Large intestine (tissue), 12 donors: ENCODE measurements at places on chromosomes 5 and 9. TPM values are rescaled to one million over a fixed set of nuclear protein-coding genes. Genes with fewer than 3 reads are reported as not detected.
A peak's percentile ranks its signal among the peaks of the same experiment; 100 is the strongest.

DNA sequence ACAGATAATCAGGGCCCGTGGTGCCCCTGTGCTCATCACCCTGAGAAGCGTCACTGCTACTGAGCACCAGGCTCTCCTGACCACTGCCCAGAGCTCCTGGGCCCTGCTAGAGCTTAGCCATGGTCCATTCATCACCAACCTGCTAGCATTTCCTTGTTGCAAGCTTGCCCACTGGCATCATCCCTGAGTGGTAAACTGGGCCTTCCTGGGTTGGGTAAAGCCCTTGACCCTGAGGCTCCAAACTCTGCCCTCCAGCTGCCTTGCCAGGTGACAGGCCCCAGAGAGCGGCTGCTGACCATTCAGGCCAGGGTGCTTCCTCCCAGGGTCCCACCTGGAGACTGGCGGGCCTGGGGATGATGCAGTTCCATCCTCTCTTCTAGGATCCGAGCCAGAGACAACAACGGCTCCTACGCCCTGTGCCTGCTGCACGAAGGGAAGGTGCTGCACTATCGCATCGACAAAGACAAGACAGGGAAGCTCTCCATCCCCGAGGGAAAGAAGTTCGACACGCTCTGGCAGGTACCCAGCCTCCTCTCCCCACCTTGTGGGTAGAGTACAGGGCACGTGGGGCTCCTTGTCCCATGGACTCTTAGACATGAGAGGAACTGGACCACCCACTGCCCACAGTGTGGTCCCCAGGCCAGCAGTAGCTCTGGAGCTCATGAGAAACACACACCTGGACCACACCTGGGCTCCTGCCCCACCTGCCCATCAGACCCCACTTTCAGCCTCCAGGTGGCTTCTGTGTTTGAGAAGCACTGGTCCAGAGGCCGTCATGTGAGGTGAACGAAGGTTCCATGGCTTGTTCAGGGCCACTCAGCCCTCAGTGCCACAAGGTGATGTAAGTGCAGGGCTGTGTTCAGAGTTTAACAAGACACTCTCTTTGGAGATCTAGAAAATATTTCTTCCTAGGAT lies 60.5 kb downstream of the SYK start:
- DNase-seq, result no peak

GRCh38 chr9:104177003-104177611 lies 83.0 kb downstream of the SMC2 start:
- DNase-seq, result no peak

- DNase-seq, result peak; percentile 55
Observed at GRCh38 chr5:117701062-117701461, 1126.4 kb upstream of the SEMA6A start.

DNA sequence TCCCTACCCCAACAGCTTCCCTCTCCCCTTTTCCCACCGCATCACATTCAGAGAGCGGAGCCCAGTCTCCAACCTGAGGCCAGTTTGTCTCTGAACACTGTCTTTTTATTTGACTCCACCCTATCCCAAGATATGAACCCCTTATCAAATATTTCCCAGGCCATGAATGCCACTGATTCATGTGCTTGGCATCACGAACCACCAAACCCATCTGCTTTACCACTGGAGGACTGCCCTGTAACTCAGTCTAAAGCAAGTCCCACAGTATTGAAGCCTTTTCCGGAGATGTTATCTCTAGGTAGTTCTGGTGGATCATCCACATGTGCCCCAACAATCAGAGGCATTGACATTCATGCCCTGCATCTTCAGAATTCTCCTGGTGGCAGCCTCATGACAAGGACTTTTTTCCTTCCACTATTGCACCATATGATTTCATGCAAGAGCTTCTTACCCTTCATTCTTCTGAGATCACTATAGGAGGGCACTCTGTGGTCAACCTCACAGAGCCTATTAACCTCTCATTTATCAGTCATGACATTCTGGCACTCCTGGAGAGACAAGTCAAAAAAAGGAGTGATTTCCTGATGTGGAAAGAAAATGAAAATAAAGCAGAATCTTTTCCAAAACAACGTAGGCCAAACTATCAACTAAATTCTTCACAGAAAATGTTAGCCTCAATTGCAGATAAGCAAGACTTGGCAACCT lies 12.3 kb upstream of the SPATA31D4 start:
- no peak for DNase-seq

DNA sequence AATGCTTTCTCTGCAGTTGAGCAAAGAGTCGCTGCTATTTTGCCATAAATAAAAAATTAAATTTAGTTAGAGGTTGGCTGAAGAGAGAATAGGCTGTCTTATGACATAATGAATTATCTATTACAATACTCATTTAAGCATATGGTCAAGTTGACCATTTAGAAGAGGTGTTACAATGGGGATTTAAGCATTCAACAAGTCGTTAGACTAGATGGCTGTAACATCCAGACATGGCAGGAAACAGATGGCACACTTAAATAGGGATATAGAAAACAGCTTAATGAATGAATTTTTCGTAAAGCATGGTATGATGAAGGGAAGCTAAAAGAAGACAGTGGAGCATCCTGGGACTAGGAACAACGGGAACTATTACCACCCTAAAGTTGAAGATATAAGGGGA lies 160.3 kb upstream of the PTPRD start:
- no peak for DNase-seq

- no peak for DNase-seq
Observed at GRCh38 chr5:43947935-43948334, 345.0 kb downstream of the NNT start.

GRCh38 chr9:72315089-72315509 lies 49.9 kb downstream of the ZFAND5 start:
- DNase-seq, result peak; percentile 53

DNA sequence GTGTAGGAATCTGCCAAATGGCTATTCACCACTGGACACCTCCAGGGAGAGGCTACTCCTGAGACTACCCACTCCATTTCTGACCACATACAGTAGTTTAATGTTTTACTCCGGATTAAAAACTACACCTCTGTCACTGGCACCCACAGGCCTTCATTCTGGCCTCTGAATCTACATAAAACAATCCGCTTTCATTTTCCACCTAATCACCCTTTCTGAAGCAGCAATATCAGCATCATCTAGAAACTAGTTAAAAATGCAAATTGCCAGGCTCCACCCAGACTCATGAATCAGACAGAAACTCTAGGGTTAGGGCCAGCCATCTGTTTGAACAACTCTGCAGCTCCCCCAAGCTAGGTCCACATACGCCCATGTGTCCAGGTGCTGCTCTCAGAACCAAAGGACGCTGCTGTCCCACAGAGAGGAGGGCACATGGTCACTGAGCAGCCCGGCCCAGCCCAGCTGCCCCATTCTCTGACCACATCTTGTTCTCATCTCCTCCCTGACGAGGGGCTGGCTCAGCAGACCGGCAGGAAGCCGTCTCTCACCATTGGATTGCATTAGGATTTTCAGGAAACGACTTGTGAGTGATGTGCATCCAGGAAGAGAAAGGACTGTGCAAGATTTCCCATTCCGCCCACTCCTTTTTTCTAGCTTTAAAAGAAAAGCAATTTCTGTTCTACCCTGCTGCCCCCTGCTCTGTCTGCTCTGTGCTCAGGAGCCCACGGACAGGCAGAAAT lies 34.7 kb downstream of the ADAM19 start:
- no peak for DNase-seq

DNA sequence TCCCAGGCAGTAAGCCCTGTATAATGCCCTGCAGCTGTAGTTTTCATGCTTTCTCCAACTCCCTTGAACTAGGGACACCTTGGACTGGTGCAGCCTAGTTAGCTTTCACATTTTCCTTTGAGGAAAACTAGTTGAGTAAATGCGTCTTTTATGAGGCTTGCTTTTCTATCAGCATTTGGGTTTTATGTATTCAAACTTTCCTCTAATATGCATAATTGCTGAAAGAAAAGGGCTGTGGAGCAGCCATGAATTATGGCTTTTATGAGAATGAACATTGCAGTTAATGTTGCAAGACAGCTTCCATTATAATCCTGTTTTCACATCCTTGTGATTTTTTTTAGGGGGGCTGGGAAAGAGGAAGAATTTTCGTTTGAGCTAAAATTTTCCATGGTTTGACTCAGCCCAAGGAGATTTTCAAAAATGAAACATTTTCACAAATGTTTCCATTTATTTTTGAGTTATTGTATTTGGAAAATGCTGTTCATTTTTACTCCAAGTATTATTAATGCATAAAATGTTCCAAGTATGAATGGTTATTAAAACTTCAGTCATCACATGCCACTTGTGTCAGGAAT lies 57.9 kb upstream of the PPP3R2 start:
- no peak for DNase-seq

DNA sequence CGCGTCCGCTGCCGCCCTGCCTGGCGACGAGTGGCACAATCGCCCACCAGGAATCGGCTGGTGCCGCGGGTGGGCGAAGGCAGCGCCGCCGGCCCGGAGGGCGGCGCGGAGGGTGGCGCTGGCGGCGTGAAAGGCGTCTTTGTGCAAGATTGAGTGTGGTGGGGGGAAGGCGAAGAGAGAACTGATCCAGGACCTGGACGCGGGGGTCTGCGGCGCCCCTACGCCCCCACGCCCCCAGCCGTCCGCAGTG lies 4.6 kb upstream of the RGMB start:
- DNase-seq, result no peak

DNA sequence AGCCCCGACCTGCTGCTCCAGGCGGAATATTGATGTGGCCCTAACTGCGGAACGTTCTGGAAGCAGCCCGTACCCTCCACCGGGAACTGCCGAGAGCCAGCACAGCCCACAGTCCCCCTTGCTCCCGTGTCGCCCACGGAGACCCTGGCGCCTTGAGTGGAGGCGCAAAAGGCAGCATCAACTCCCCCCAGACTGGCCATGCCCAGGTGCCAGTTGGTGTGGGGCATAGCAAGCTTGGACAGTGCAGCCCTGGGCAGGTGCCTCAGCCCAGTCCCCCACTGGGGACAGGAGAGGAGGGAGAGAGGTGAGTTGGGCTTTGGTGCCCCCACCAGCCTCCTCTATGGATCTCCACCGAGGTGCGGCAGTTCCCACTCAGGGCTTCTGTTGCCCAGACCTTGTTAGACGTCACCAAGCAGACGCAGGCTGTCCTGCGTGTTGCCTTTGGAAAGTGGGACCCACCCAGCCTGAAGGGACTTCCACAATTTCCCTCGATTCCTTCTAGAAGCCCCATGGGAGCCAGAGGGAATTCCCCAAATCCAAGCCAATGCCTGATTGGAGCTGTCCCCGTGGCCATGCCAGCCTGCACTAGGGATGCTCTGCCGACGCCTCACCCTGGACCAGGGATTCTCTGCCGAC lies 19.8 kb upstream of the NRARP start:
- DNase-seq, result no peak

DNA sequence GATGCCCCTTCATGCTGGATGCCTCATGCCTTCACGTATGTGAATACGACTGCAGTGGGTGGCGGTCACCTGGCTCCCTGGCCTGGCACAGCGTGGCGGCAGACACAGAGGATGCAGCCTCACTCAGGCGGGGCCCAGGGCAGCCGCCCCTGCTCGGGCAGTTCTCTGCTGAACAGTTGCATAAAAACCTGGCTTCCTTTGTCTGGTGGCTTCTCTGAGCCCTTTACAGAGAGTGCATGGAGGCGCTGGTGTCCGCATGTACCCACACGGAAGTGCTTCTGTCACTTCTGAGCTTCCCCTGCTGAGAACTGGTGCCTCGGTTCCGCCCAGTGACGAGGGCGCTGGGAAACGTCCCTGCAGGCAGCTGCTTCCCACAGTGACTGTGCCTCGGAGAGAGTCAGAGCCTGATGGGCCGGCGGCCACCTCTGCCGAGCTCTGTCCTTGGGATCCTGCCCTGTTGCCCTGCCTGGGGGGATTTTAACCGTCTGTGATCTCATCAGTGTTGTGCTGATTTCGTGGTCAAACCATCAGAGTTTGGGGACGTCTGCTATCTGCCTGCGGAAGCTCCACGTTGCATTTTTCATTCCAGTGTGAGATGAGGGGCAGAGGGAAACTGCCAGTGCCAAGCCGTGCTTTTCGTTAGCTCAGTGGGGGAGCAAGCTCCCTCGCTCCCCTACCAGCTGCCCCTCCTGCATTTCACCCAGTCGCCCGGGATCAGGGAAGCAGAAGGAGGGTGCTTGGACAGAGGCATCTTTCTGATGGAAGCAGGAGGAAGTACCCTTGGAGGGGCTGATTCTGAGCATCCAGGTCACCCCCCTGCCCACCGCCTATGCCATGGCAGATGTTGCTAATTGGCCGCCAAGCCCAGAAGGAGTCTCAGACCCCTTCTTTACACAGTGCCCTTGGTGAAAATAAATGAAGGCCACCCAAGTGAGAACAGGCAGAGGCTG lies 153.0 kb upstream of the COL5A1 start:
- DNase-seq, result no peak

DNA sequence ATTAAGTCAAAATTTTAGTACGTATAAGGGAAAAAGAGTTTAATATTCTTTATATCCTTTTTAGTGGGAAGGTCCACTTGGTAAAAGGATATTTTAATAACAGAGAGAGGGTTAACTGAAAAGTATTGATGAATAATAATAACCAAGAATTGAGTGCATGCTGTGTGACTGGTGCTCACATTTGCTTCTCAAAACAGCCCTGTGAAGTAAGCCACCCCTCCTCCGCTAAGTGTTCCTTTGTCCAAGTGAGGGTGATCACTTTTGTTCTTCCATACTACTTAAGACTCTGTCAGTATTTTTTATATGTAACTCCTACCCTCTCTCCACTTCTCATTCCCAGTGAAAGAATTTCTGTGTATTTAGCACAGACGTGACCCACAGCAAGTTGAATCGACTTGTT lies 51.5 kb downstream of the SLC44A1 start:
- DNase-seq, result no peak

GRCh38 chr9:14520341-14520740 lies 172.9 kb downstream of the ZDHHC21 start:
- no peak for DNase-seq

- no peak for DNase-seq
Observed at GRCh38 chr5:101153526-101153925, 250.4 kb upstream of the ST8SIA4 start.

GRCh38 chr5:171450423-171451331 lies 31.2 kb downstream of the FGF18 start:
- DNase-seq, result peak; percentile 83

DNA sequence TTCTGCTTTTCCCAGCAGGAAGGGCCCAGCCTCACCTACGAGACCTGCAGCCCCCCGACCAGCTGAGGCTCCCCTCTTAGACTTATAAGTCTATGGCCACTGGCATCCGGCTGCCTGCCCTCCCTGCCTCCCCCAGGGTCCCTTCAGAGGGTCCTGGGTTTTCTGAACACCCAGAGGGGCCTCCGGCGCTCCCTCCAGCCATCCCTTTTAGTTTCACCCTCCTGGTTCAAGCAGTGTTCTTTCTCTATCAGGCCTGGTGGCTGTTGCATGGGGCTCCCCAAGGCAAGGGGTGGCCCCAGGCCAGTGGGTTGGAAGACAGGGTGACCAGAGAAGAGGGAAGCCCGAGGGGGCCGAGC lies 21.8 kb downstream of the GOLGA2 start:
- DNase-seq, result no peak

- no peak for DNase-seq
Observed at GRCh38 chr9:18595597-18595996, 121.6 kb downstream of the ADAMTSL1 start.

GRCh38 chr9:35910613-35911359 lies 1.5 kb downstream of the SPAAR start:
- peak; percentile 57 for DNase-seq

- no peak for DNase-seq
Observed at GRCh38 chr5:109605207-109605730, 84.5 kb upstream of the MAN2A1 start.

TAF1L gene
- 0.03 TPM for polyA plus RNA-seq

CDX1 gene
- polyA plus RNA-seq, result 196 TPM

PPP2R2B gene
- polyA plus RNA-seq, result 8.0 TPM

PKN3 gene
- polyA plus RNA-seq, result 5.5 TPM

NOXA1 gene
- 11.8 TPM for polyA plus RNA-seq

GABRA6 gene
- not detected for polyA plus RNA-seq

C5orf46 gene
- not detected for polyA plus RNA-seq
